Hematopoietic multipotent progenitor cell treated with erythropoietin and hydrocortisone succinate and interleukin-3 and kit ligand, for 15 days (in vitro differentiated cells): ENCODE measurements at places on chromosomes 3 and 15.

- no peak for DNase-seq
Measured at GRCh38 chr15:77753281-77753873, 120.7 kb upstream of the LINGO1 start.

GRCh38 chr3:136790786-136791185, 28.1 kb upstream of the SLC35G2 start:
- no peak for DNase-seq

GRCh38 chr3:16186565-16186964, 12.1 kb downstream of the GALNT15 start:
- no peak for DNase-seq

- no peak for DNase-seq
Measured at GRCh38 chr3:58023531-58023930, 15.3 kb downstream of the FLNB start.

- no peak for DNase-seq
Measured at GRCh38 chr15:71792521-71792920, 17.8 kb upstream of the NR2E3 start.

- no peak for DNase-seq
Measured at GRCh38 chr3:6250167-6250566, 610.7 kb upstream of the GRM7 start.

GRCh38 chr15:66878761-66879160, 176.7 kb downstream of the SMAD6 start:
- no peak for DNase-seq

- no peak for DNase-seq
Measured at GRCh38 chr15:71250936-71251583, 135.8 kb downstream of the THSD4 start.

- no peak for DNase-seq
Measured at GRCh38 chr3:9098716-9099675, 135.7 kb upstream of the RAD18 start.

DNA sequence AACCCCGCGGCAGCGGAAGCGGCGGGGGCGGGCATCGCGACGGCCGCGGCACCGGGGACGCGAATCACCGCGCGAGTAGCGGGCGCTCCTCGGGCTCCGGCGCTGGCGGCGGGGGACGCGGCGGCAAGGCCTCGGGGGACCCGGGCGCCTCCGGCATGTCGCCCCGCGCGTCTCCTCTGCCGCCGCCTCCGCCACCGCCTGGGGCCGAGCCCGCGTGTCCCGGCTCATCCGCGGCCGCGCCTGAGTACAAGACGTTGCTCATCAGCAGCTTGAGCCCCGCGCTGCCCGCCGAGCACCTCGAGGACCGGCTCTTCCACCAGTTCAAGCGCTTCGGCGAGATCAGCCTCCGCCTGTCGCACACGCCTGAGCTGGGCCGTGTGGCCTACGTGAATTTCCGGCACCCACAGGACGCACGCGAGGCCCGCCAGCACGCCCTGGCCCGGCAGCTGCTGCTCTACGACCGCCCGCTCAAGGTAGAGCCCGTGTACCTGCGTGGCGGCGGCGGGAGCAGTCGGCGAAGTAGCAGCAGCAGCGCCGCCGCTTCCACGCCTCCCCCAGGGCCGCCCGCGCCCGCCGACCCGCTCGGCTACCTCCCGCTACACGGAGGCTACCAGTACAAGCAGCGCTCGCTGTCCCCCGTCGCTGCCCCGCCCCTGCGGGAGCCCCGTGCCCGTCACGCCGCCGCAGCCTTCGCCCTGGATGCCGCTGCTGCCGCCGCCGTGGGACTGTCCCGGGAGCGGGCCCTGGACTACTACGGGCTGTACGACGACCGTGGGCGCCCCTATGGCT, 675 bp downstream of the RBM15B start:
- peak; percentile 33 for DNase-seq

- DNase-seq: no peak
Measured at GRCh38 chr3:426072-426471, 229.5 kb downstream of the CHL1 start.

GRCh38 chr3:38039101-38039898, at the start of gene DLEC1:
DLEC1 (plus strand) TSS chr3:38039208; CDS start chr3:38039226, 18 bp downstream.
- no peak for DNase-seq

DNA sequence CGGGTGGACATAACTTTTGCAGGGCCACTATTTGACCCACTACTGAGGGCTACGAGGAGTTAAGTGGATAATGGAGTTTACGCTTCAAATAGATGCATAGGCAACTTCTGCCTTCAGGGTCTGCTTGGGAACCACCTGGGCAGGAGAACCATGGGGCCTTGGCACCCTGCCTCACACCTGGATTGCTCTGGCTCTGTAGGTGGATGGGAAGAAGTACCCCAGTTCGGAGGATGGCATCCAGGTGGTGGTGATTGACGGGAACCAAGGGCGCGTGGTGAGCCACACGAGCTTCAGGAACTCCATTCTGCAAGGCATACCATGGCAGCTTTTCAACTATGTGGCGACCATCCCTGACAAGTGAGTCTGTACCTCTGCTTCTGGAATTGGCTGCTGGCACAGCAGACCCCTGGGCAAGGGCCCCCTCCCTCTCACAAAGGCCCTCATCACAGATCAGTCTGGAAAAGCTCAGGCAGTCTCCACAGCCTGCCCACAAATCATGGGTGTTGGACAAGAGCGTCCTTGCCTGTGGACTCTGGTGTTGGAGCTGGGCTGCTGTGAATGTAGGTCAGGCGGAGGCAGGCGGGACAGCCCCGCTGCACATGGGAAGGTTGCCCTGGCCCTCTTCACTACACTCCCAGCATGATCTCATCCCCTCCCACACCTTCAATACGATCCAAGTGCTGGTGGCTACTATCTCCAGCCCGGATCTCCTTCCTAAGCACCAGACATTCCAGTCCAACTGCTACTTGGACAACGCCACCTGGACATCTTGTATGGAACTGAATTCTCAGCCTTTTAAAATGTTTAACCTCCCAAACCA, 46.7 kb downstream of the MESD start:
- no peak for DNase-seq

DNA sequence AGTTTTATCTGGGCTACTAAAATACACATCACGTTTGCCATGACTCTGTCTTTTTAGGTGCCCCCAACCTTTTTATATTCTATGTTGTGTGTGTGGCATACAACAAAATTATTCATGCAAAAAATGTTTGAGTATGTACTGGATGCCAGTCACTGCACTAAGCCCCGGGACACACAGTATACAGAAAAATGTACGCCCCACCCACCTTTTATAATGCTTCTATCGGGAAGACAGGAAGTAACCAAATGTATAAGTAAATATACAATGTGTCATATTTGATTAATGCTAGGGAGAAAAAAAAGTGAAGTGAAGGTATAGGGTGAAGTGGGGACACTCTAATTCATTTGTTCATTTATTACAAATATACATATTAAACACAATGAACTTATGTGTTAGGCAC, 503.4 kb upstream of the MDFIC2 start:
- no peak for DNase-seq

DNA sequence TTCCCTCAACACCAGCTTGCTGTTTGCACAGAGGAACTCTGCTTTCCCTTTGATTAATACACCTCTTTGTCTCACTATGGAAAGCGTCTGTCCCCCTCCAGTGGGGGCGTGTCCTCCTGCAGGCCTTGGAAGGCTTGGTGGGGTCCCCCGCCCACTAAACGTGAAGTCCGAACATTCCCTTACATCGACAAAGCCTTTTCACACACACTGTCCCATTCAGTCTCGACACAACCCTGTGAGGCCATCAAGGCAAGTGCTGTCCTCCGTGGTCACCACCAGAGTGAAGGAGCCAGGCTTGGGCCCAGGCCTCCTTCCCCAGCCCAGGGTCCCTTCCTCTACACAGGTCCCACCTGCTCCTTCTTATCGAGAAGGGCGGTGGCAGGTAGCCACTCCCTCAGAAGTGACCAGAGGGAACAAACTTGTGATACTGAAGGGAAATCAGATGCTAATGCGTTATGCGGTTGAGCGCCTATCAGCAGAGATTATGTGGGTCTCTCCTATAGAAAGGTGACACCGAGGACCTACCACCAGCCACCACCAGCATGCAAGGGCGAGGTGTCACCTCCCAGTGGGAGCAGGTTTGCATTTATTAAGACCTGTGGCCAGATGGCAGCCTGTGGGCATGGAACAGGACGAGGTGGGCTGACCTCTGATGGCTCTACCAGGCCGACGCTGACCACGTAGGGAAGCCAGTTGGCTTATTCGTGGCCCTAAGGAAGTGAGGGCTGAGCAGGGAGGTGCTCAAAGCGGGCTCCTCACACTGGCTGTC, 6.6 kb downstream of the NRROS start:
- no peak for DNase-seq

DNA sequence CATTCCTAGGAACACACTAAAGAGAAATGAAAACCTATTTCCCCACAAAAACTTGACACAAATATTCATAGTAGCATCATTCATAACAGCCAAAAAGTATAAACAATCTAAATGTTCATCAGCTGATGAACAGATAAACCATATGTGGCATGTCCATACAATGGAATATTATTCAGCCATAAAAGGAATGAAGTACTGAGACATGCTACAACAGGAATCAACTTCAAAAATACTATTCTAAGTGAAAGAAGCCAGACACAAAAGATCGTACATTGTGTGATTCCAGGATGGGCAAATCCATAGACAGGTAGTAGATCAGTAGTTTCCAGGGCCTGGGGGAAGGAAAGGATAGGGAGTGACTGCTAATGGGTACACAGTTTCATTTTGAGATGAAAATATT, 118.0 kb downstream of the GSK3B start:
- no peak for DNase-seq

- DNase-seq: no peak
Measured at GRCh38 chr15:94000606-94001005, 230.8 kb upstream of the MCTP2 start.

DNA sequence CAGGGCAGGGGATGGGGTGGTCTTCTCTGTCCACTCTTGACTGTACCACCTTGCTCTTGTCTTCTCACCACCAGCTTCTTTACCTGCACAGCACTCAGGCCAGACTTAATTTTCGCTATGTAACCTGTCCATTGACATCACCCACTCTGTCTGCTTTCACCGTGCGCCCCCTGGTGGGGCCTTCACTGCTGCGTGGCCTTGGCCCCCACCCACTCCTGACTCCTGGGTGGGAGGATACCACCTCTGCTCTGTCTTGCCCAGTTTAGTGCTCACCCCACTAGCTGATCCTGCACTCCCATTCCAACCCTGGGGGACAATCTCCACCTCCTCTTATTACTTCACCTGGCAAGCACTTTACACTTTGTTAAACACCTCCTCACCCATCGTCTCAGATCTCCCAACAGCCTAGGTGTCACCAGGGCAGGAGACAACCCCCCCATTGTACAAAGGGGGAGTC, 17.7 kb downstream of the PTH1R start:
- DNase-seq: peak; percentile 58

DNA sequence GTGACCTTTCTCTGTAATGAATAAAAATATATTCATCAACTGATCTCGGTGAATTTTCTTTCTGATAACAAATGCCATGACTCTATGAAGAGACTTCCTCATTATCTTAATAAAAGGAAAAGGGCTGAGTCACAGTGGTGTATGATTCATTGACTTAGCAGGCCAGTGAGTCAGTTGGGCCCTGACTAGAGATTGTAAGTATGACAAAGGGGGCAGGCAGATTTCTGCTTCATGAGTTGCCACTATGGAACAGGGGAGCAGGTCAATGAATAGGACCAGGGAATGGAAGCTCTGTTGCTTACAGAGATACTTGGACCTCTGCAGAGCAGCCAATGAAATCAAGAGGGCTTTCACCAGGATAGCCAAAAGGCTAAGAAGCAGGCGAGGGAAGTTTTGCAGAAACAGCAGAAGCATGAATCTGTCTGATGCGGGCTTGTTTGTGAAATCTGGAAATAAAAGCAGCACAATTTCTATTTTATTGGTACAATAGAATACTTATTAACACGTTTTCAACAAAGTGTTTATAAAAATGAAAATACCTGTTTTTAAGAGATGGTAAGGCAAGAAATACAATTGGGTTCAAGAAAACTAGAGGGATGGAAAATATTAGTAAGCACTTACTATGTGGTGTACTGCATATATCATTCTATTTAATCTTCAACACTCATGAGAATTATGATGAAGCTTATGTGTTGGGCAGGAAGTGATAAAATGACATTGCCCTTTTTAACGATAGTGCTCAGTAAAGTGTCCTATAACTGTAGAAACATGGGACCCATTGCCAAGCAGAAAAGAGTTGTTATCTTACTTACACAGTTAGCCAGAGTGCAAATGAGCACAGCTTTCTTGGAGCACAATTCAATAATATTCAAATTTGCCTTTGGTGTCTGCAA, 169.8 kb upstream of the MYRIP start:
- peak; percentile 35 for DNase-seq

DNA sequence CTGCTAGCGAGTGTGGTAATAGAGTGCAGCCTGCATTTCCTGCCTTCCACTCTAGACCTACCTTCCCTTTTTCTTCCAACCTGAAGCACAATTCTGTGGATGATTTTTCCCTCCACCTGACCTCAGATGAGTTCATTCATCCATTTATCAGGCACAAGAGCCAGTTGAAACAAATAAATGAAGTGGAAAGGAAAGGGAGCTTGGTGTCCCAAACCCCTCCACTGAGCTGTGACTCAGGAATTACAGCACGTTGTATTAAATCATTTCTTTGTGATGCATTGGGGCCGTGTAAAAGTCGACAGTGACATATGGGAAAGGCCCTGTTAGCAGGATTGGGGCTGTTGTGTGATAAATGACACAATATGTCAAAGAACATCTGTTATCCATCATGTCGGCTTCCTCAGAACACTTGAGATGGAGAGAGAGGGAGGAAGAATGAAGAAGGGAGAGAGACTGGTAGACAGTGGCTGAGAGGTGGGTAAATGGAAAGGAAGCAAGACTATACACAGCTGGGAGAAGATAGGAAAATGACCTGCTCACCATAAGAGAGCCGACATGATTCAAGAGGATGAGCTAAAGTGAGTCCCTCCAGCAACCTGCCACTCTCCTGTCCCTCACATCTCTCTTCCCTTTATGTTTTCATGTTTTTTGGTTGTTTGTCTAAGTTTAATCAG, 366.0 kb downstream of the AGBL1 start:
- no peak for DNase-seq

DNA sequence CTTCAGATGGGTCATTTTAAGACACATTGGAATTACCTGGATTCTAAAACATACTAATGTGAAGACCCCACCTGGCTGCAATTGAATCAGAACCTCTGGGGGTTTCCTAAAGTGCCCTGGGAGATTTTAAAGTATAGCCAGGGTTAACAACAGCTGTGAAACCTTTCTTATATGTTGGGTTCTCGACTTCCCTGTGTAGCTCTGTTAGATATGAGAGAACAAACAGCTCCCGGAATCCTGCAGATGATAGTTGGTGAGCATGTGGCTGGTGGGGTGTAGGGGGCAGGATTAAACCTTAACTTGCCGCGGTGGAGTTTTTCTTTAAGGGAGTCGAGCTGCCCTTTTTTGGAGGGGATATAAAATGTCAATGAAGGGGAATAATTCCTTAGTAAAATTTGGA, 12.1 kb downstream of the PLCL2 start:
- no peak for DNase-seq

DNA sequence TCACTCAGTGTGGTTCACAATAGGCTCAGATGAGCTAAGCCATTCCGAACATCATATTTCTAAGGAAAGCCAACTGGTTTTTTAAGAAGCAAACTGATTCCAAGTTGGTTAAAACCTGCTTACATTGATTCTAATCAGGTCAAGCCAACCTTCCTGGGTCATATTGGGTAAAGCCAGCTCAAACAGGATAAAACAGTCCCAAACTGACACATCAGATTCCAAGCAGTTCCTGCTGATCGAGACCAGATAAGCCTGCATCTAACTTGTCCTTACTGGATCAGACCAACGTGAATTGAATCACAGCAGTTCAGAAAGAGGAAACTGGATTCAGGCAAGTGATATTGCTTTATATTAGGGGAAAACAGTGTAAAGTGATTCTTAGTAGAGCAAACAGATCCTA, 18.6 kb upstream of the THSD4 start:
- DNase-seq: no peak

GRCh38 chr3:190699776-190700175, 162.7 kb downstream of the GMNC start:
- no peak for DNase-seq

- DNase-seq: no peak
Measured at GRCh38 chr3:142224482-142225072, 808 bp downstream of the GK5 start.
